Stimulated activated CD8-positive, alpha-beta memory T cell treated with anti-CD3 and anti-CD28 coated beads, Interleukin-4, amount 100 ng/mL, for 48 hours (primary cell): ENCODE measurements at places on chromosomes 7 and 10.

DNA sequence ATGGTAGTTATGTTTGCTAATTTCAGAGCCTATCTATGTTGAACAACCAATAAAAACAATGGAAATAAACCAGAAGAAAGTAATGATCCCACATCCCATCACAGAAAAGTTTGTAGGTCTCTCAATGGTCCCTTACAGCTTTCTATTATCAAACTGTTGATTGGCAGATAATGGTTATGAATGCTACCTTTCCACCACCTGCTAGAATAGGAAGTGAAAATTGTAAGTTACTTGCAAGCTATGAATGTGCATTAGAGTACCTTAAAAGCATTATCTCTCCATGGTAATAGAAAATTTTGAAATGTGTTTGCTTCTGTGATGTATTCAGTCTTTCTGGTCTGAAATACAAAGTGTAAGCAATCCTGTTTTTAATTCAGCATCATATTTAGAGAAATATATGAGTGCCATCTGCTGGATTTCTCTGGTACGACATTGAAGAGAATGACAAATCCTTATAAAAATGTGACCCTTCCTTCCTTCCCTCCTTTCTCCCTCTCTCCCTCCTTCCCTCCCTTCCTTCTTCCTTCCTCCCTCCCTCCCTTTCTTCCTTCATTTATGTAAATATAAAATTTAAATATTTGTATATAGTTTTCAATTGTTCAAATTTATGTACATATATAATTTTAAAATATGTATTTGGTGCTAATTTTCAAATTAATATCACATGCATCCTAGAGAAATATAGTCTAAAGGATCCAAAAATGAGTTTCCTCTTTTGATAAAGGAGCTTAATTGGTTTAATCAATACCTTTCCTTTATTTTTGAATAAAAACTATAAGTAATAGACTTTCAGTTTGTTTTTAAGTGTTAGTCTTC, 41.4 kb upstream of the PNLIPRP3 start:
- DNase-seq: no peak

DNA sequence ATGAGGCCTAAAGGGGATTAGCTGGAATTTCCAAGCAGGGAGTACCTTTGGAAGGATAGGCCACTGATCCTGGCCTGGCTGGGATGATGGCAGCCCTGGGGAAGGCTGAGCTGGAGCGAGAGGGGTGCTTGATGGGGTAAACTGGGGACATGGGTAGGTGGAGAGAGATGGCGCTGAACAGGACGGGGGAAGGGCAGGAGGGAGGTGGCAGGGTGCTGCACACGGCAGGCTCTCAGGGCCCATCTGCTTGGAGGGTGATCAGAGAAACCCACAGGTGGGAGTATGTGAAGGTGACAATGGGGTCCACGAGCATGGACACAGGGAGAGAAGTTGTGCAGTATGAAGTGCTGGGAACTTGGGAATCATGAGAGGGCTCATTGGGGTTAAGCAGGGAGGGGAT, 10.3 kb downstream of the MAT1A start:
- no peak for DNase-seq

GRCh38 chr7:80775482-80775881, 137.0 kb downstream of the CD36 start:
- no peak for DNase-seq

DNA sequence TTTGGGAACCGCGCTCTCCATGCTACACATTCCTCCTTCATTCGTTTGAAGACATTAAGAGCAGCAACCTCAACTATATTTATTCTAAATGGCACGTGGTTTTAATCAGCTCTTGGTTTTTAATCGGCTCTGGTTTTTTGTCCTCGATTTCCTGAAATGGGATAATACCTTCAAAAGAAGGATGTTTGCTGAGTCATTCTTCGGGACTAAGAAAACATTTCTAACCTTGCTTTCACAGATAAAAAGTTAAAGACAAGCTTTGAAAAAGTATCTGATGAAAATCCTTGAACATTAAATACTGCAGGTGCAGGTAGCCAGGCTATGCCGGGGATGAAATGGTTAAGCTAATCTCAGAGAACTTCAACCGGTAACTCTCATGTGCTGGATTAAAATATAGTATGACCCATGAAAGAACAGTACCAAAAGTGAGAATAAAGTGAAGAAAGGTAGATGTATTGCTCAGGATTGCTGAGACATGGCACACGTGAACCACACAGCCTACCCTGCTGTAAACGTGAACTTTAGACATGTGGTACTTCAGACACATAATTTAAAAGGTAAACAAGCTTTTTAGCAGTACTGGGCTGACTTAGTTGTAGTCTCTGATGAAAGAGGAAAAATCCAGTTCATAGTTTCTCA, 89.1 kb downstream of the PTPRN2 start:
- no peak for DNase-seq

DNA sequence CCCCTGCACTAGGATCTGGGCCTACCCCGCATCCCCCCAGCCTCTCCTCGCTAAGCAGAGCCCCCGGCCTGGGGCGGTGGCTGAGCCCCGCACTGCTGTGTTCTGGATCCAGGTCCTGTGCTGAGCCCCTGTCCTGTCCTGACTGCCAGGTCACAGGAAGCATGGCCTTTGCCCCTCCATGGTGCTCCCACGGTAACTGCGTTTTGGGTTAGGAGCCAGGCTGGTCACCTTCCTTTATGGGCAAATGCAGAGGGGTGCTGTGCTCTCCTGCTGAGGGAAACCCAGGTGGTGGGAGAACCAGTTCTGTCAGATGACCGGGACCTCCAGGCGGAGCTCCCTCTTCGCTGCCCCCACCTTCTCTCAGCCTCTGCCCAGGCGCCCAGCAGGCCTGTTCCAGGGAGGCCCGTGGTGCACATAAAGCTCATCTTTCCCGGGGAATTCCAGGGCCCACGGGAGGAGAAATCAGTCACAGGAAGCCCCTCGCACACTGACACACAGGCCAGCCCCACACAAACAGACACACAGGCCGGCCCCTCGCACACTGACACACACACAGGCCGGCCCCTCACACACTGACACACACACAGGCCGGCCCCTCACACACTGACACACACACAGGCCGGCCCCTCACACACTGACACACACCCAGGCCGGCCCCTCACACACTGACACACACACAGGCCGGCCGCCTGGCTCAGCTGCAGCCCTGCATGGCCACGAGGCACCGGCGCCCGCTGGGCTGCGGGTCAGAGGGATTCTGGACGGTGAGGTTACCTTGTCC, 75.6 kb downstream of the CFAP46 start:
- DNase-seq: peak; percentile 18

DNA sequence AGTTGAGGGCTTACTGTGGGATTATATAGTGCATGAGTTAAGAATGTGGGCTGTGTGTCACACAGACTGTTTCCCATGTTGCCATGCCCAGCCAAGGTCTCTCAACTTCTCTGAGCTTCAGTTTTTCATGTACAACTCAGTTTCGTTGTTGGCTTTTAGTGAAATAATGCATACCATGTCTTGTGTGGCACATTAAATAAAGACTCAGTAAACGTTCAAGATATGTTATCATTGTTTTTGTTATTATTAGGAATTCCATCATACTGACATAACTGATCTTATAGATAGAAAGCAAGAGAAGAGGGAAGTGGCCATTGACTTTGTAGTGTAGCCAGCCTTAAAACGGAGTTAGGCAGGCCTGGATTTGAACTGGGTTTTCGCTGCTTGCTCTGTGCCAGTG, 2.9 kb downstream of the CDK14 start:
- DNase-seq: no peak

DNA sequence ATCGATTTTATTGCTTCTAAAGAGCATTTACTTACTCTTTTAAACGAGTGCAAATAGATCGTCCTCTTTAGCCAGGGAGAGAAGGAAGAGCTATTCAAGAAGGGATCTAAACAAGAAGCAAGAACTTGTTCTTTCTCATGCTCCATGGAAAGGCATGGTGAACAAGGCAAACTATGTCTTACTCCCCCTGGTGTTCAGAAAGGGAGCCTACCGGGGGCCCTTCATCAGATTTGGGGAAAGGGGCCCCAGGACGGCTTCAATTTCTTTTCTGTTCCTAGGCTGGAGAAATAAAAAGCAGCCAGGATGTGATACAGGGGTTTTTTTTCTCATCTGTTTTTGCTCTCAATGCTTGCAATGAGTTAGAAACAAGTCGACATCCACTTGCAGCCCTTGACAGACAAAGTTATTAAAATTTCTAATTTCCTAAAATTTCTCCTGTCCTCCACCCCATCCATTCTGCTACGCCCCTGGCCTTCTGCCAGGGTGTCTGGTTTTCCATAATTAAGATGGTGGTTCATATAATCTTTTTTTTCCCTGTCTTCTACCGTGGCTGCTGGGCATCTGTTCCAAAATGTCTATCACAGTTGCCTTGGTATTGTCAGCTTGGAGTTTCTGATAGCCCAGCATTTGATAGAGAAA, 214.4 kb downstream of the CREB5 start:
- peak; percentile 34 for DNase-seq

DNA sequence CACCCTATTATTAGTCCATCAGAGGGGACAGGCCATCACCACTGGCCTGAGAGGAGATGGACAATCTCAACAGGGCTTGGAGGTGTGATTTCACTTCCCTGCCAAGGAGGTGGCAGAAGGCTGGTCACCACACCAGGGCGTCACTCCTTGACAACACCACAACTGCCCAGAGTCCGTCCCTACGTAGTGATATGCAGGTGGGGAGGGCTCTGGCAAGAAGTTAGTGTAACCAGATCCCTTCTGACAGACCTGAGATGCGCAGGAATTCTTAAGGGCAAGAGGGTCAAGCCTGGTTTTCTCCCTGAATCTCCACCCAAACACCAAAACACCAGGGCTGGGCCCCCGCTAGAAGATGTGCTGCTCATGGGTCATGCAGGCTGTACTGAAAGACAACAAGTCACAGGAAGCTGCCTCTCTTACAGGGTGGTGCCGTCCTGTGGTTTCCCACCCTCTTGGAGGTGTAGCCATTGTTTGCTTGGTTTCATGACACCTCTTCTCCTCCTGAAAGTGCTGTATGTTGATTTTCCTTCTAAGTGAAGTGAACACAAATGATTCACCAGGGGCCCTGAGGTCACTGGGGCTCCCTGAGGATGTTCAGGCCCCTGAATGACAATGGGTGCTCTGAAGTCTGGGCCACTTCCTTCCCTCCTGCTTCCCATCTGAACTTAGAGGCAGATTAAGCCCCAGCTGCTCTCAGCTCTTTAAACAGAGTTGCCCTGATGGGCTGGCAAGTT, 27.1 kb downstream of the ATXN7L1 start:
- peak; percentile 78 for DNase-seq

DNA sequence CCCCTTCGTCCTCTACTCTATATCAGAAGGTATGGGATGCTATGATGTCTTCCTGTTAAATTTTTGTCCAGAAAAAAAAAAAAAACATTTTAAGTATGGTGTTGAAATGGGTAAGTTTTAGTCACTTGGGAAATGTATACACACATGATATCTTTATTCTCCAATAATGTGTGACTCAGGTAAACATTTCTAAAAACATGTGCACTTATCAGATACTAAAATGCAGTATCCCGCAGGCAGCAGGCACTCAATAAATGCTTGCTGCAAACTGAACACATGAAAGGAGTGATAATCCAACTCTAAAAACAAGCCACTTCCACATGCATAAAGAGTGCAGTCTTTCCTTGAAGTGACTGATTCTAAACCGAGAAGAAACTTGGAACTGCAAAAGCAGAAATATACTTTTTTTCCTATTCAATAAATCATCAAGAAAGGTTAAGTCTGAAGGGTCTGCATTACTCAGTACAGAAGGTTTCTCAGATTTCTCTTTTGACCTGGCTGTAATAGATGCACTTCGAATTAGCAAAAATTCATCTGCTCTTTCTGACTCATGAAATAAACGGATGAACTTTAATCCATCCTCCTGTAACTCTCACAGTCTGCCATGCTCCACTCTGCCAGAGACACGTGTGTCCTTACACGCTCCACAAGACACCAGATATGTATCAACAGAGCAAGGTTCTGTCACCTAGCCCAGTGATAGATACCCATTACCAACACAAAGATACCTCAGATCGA, 84.0 kb downstream of the HIPK2 start:
- DNase-seq: no peak

- no peak for DNase-seq
These were observed 1.3 kb downstream of the OR2F2 start for GRCh38 chr7:143936087-143937009.

DNA sequence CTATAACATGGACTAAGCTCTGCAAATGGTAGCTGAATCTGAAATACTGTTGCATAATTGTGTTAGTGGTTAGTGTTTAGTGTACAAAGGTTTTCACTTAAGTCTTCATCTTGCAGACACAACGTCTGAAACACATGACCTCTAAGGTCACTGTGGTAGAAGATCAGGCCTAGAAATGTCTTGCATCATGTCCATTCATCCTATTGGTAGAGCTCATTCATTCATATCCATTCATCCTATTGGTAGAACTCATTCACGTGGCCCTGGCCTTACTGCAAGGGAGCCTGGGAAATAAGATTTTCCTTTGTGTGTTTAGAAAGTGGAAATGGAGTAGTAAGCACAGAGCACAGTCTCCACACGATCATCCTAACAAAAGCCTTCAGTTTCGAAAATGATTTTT, 485.8 kb downstream of the PLXNA4 start:
- DNase-seq: no peak

- no peak for DNase-seq
These were observed 402.9 kb downstream of the PHF14 start for GRCh38 chr7:11376529-11376928.

GRCh38 chr7:99806839-99807478, 20.9 kb upstream of the CYP3A43 start:
- DNase-seq: no peak

- DNase-seq: no peak
These were observed 80.2 kb downstream of the SORBS1 start for GRCh38 chr10:95480901-95481491.

- no peak for DNase-seq
These were observed 340.2 kb downstream of the THSD7A start for GRCh38 chr7:11491811-11492210.

DNA sequence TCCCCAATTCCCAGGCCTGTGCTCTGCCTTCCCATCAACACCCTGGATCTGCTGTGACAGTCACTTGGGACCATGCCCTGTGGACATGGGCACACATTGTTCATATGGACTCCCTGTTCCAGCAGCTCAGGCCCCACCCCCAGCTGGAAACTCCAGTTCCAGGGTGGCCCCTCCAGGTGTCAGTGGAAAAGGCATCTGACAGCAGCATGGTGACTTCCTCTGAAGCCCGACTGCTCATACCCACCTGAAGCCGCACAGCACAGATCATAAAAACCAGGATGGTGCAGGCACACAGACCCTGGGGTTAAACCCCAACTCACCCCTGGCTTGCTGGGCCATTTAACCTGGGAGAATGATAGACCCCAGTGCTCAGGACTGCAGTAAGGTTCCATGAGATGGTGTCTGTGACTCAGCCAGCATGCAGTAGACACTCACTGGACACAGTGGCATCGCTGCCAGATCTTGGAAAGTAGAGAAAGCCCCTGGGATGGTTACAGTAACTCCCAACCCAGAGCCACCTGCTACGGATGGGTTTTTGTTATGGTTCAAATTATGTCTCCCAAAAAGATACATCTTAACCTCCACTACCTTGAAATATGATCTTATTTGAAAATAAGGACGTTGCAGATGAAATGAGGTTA, 72.6 kb upstream of the NANOS1 start:
- no peak for DNase-seq

GRCh38 chr7:96654630-96655188, 54.9 kb downstream of the SEM1 start:
- DNase-seq: no peak

GRCh38 chr7:41438705-41439514, 264.0 kb downstream of the INHBA start:
- DNase-seq: no peak

- no peak for DNase-seq
These were observed 705.0 kb downstream of the PARD3 start for GRCh38 chr10:34109952-34110702.
